Erythroblast (primary cell): ENCODE measurements at places on chromosomes 2 and 18.

DNA sequence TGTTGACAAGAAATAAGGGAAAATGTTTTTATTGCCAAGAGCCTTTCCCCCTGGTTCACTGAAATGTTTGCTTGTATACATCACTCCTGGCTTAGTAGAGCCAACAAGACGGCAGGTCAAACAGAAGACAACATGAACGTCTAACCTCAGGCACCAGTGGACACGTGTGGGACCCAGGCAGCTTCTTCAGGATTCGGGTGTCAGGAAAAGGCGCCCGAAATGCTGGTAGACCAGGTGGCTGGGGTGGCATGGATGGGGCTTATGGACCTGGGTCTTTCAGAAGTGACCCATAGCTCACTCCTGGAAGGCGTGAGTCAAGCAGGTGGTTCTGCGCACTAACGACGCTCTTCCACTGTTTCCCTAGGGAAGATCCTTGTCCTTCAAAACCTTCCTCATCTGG lies 23.3 kb upstream of the NFATC1 start:
- DNase-seq = no peak

DNA sequence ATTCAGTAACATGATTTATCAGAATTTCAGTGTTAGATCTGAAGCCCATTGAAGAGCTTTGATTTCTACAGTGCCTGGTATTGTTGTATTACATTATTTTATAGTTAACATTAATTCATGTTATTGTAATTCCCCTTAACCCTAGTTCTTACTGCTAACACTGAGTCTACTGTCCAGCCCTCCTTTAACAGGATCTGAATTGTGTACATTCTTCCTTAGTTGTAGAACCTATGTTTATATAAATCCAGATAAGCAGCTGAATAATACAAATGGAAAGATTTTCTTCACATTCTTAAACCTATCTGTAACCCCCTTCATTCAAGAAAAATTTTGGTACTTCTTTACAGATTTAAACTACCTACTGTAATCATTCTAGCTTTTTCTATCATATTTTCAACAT lies 14.7 kb downstream of the NDUFAF7 start:
- no peak for DNase-seq

DNA sequence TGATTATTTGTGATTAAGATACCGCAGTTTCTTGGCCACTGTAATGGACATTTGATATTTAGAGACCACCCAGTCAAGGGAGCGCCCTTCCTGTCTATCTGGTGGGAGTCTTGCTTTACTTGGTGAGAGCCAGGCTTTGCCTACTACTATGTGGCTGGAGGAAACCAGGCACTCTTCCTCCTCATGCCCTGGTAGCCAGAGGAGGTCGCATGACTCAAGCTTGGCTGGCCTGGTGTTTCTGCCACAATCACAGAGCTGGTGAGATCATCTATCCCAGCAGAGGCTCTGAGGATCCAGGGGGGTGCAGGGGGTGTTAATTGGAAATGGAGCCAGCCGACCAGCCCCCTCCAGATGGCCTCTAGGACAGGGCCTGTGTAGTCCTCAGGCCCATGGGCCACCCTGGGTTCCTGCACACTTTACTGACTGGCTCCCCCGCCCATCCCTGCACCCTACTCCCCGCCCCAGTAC lies 46.8 kb upstream of the BIN1 start:
- no peak for DNase-seq

DNA sequence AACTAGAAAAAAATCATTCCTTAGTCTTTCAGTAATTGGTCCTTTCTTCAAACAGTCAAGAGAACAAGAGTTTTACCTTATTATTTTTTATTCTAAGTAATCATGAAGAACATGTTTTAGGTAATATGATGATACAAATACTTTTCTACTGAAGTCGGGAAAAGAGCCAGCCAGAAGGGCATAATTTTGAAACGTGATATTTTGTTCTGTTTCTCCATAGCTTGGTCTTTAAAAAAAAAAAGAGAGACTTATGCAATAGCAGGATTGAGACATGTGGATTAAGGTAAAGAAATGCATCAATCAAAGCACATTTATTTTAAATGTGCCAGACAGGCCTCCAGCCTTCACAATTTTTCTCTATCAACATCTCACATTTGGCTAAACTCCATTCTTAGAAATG lies 1016.8 kb downstream of the CNTNAP5 start:
- no peak for DNase-seq

GRCh38 chr2:230202430-230203109 lies 17.2 kb downstream of the SP110 start:
- DNase-seq = no peak

GRCh38 chr2:215723631-215724011 lies 287.8 kb upstream of the FN1 start:
- no peak for DNase-seq

DNA sequence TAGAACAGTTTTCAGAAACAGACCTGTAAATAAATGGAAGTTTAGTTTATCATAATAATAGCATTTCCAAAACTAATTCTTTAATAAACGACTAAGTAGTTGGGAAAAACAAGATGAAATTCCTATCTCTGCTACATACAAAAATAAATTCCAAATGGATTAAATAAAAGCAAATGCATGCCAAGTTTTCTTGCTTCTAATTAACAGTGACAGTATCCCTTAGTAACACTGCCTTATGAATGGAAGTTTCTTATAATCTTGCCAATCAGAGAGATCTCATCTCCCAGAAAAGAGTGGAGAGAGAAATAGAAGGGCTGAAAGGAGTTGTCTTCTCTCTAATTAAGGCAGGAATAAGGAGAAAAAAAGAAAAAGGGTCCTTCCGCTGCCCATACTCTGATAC lies 133.9 kb downstream of the GFPT1 start:
- DNase-seq = no peak

- DNase-seq = no peak
Observed at GRCh38 chr18:73214970-73215369, 347.2 kb upstream of the NETO1 start.

DNA sequence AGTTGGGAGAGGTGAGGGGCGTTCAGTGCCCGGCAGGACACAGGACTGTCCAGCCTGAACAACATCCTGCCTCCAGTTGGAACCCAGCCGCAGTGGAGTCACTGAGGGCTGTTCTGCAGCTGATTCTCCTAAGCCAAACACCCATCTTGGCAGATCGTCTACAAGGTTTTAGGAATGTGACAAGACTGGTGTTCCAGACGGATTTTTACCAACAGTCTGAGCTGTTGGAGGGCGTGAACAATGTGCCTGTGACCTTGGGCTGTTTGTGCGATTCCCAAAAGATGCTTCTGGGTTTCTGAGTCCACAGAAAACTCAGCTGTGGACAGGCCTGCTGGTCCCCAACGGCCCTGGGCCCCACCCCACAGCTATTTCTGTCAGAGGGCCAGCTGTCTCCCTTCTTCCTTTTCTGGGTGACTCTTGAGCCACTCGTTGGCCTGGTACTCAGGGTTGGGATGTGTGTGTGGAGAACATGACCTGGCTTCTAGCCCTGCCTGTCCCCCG lies 5.7 kb downstream of the LRRFIP1 start:
- DNase-seq = no peak

- no peak for DNase-seq
Observed at GRCh38 chr18:78773819-78774218, 205.8 kb upstream of the SALL3 start.

DNA sequence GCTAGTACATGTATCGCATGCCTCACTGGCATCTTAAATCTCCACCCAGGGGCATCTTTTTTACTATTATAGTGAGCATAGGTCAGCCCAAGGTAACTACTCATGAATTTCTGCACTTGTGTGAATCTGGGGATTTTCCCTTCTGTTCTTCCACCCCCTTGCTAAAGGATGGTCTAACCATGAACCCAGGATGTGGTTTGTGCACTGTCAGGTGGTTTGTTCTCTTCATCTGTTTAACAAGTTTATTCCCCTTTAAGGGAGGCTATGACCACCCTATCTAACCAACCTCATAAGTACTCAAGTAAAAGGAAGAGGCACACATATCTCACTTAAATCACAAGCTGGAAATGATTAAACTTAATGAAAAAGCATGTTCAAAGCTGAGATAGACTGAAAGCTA lies 243.0 kb downstream of the RPRM start:
- DNase-seq = no peak

DNA sequence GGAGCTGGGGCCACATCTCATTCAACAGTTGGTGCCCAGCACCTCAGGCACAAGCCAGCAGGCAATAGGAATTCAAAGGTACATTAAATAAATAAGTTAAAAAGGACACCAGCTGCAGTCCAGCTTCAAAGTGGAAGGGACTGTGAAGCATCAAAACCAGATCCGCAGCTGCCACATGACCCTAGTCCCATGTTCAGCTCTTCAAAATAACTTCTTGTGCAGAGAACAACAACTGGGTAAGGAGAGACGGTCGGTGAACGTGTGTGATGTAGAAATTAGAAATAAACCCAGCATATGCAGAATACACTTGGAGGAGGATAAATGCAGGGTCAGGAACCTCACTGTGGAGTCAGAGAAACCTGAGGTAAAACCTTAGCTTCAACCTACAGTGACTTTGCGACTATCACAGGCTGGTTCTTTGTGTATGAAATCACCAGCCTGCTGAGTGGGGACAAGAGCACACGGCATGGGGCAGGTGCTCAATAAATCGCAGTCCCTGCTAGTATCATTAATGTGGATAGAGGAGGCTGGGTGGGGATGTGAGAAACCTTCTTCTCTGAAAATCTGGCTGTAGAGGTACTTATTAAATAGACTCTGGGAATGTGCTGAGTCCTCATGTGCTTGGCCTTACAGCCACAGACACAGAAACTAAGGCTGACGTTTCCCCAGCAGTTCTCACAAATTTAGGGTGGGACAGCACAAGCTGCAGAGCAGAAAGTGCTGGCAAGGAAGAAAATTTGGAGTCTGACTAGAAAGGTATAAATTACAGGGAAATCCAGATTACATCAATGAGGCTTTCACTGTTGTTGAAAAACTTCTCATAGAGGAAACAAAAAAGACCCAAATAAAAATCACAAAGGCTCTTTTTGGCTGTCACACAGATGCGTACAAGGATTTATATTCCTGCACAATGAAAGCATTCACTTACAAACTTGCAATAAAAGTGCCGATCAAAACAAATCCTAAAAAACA lies 20.7 kb downstream of the FBXO15 start:
- no peak for DNase-seq

DNA sequence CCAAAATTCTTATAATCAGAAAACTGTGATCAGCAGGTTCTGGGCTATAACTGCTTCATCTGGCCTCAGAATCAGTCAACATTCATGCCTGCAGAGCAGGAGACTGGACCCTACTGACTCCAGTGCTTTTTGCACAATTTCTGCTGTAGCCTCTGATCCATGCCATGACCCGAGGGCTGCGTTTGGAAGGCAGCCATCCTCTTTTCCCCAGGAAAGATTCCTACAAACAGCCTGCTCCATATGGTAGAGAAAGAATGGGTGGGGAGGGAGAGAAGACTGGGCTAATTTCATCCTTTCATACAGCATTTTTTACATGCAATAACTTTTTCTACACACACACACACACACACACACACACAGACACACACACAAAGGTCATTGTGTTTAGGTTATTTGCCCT lies 133.0 kb upstream of the MMADHC start:
- no peak for DNase-seq

DNA sequence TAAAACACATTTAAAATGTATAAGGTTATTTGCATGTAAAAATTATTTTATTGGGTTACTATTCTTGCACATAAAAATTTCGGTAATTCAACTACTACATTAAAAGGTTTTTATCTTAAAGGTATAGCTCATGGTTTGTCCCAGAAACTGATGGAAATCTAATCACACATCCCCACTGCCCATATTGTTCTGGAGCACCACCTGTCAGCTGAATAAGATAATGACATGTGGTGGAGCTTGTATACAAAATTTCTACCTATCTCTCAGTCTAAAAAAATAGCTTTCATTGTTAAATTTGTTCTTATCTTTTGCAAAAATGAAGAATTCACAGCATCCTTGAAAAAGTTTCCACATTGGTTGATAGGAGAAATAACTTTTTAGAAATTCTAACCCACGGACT lies 18.3 kb downstream of the ERBB4 start:
- no peak for DNase-seq

DNA sequence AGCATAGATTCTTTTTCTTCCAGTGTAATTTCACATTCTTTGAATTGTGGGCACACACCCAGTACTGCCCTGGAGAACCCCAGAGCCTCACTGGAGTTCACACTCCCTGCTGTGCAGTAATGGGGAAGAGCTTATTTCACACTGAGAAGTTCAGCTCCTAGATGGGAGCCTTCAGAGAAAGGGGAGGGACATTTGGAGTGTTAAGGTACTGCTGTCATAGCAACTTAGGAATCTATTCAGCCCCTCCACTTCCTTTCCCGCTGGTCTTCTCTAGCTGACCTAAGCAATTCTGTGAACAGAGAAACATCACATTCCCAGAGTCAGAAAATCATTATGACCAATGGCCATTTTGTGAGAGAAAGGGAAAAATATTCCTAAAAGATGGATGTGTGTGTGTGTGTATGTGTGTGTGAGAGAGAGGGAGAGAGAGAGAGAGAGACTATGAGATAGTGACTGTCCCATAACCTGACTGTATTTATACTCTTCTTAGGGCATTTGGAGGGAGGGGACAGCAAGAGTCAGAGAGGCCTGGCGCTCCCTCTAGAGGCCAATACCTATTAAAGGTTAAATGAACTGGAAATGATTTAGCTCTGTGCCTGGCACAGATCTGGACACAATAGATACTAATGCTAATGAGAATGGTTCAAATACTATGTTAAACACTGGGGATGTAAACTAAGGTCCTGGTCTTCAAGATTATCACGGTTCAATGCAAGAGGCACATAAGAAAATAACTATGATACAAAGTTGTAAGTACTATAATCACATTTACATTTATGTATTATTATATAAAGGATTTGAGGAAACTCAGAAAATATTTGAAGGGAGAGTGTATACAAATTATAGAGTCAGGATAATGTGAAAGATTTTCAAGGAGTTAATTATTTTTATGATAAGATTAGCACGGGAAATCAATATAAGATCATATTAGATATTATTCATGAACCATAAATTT lies 41.5 kb upstream of the RPE start:
- peak; percentile 62 for DNase-seq

- peak; percentile 55 for DNase-seq
Observed at GRCh38 chr2:191012845-191013681, 908 bp downstream of the STAT1 start.

GRCh38 chr2:175342085-175342484 lies 160.6 kb upstream of the ATP5MC3 start:
- DNase-seq = no peak

DNA sequence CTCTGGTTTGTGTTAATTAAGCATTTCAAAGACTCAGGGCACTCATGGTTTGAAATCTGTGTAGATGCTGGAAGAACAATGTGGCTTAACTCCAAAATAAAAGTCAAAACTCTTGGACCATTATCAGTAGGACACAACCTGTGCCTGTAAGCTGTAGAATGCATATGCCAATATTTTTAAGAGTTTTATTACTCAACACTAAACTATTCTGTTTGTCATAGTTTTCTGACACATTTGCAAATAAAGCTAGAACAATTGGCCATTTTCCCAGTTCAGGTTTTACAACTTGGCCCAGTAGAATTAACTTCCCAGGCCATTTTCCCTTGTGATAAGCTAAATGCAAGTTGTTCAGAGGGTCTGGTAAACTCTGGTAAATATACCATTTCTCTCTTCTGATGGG lies 713.1 kb downstream of the CBLN2 start:
- no peak for DNase-seq

GRCh38 chr2:17538844-17539554 lies 1.5 kb upstream of the VSNL1 start:
- no peak for DNase-seq
